Left ventricle myocardium inferior (tissue), 1 donor: ENCODE measurements at places on chromosomes 6 and 20.

- DNase-seq, result no peak
Observed at GRCh38 chr20:25085756-25086495, 4.0 kb upstream of the VSX1 start.

DNA sequence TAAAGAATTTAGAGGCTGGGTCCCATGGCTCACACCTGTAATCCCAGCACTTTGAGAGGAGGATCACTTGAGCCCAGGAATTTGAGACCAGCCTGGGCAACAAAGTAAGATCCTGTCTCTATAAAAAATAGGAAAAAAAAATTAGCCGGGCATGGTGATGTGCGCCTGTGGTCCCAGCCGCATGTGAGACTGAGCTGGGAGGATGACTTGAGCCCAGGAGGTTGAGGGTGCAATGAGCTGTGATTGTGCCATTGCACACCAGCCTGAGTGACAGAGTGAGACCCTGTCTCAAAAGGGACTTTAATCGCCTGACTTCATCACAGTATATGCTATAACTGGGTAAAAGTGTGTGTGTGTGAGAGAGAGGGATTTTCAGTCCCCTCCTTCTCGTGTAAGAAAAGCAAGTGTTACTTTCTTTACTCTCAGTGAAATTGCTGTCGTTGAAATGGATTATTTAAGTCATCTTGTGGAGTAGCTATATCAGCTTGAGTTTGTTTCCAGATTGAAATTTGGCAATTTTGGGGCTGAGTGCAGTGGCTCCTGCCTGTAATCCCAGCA, 7.5 kb downstream of the NCOA3 start:
- DNase-seq, result no peak

- DNase-seq, result peak; percentile 60
Observed at GRCh38 chr20:38065764-38066375, 32.3 kb downstream of the RPRD1B start.

- no peak for DNase-seq
Observed at GRCh38 chr6:146113084-146113623, 84.3 kb downstream of the GRM1 start.

DNA sequence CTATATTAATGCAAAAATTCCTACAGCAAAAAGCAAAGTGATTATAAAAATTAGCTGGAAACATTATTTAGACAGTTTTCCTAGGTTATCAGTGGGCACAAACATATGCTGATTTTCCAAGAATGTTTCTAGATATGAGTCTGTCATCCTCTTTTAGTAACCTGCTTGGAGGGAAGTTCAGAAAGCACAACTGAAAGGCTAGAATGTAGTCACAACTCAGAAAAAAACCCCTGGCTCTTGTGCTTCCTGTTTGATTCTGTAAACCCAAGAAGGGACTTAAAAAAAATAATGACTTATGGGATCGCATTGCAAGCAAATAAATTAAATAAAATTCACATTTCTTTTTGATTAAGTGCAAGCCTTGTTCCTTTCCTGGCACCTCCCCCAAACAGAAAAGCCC, 708.4 kb upstream of the EPHA7 start:
- no peak for DNase-seq
